ENCODE measurements at places on chromosomes 3 and 15.

GRCh38 chr3:71128961-71129360, 454.6 kb downstream of the FOXP1 start:
- DNase-seq: no peak

DNA sequence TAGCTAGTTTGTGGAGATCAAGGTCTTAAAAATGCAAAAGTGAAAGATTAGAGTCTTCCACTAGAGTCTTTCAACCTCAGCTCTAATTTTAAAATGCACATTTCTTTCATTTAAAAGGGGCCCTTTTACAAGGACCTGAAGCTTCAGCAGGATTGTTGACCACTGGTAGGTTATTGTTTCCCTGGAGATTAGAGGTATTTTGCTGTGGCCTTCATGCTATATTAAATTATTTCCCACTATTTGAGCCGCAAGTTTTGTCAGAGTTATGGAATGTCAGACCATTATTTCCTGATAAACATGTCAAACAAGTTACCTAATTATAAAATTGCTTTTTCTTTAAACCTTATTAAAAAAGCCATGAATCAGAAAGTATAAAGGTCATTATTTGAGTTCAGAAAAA, 103.1 kb upstream of the CCNL1 start:
- no peak for DNase-seq

- DNase-seq: no peak
These were observed 233.5 kb downstream of the IL20RB start for GRCh38 chr3:137191133-137191923.

DNA sequence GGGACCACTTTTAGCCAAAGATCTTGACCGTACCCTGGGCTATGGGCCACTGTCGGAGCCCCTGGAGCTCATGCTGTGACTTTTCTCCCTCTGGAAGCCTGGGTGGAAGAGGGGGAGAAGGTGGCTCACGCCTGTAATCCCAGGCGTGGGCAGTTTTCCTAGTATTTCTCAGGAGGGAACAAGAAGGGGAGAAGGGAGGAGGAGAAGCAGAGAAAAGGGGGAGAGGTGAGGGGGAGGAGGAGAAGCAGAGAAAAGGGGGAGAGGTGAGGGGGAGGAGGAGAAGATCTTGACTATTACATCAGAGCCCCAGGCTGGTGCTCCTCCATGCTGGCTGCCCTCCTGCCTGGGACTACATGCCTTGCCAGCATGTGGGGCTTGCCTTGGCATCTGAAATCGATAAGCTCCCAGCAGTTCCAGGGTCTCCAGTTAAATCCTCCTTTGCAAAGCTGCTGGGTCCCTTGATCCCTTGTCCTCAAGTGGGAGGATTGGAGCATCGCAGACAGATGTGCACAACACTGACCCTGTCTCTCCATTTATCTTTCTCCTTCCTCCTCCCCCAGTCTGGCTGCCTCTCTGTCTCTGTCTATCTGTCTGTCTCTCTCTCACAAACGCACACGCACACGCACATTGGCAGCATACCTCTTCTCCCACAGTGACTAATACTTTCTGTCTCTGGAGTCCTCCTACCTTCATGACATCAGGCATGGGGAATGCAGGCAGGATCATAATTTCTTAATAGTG, 41.6 kb downstream of the MRAS start:
- DNase-seq: no peak

- no peak for DNase-seq
These were observed 42.0 kb upstream of the SCAANT1 start for GRCh38 chr3:63954182-63954581.

GRCh38 chr3:38046027-38046426, 7.0 kb downstream of the DLEC1 start:
- DNase-seq: no peak

- DNase-seq: no peak
These were observed 13.0 kb downstream of the FOXP1 start for GRCh38 chr3:71570546-71570945.
